ENCODE measurements at places on chromosomes 7 and 10.

- peak; percentile 16 for DNase-seq
Measured at GRCh38 chr10:7480742-7481367, 70.0 kb upstream of the SFMBT2 start.

- no peak for DNase-seq
Measured at GRCh38 chr10:102113261-102113955, 6.8 kb downstream of the LDB1 start.

DNA sequence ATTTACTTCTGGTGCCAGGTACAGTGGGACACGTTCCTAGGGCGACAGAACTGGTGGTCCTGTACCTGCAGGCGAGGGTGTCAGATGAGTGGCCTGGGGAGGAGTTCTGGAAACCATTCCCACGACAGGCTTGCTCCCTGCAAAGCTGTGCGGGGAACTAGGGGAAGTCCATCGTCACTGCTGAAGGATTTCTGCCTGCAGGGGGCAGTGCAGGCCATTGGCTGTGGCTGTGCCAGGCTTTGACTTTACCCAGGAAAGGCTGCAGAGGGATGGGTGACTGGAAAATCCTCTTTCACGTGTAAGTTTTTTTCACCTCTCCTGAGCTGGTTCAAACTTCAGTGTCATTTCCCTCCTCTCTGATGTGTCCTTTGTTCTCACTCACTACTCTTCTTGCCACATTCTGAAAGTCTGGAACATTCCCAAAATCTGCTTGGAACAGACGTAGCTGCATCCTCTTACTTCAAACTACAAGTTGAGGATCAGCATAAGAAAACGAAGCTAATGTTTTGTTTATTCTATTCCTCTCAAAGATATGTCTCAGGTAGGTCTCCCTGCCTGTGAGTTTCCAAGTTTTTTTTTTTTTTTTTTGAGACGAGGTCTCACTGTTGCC is 126.5 kb downstream of the SH2D4B start:
- DNase-seq = peak; percentile 19

- no peak for DNase-seq
Measured at GRCh38 chr10:83612050-83612449, 527.3 kb upstream of the GHITM start.

GRCh38 chr7:13743226-13743625 is 246.2 kb downstream of the ETV1 start:
- no peak for DNase-seq

GRCh38 chr10:129924375-129925085 is 39.5 kb downstream of the EBF3 start:
- no peak for DNase-seq

- no peak for DNase-seq
Measured at GRCh38 chr10:106044503-106044902, 1120.0 kb downstream of the SORCS1 start.

- DNase-seq = no peak
Measured at GRCh38 chr10:80451132-80451531, 3.0 kb upstream of the TSPAN14 start.

GRCh38 chr10:6089334-6090219 is 743 bp downstream of the RBM17 start:
- no peak for DNase-seq

GRCh38 chr7:135930565-135931461 is 46.3 kb downstream of the MTPN start:
- no peak for DNase-seq

GRCh38 chr10:94264085-94264484 is 98.7 kb downstream of the NOC3L start:
- no peak for DNase-seq

DNA sequence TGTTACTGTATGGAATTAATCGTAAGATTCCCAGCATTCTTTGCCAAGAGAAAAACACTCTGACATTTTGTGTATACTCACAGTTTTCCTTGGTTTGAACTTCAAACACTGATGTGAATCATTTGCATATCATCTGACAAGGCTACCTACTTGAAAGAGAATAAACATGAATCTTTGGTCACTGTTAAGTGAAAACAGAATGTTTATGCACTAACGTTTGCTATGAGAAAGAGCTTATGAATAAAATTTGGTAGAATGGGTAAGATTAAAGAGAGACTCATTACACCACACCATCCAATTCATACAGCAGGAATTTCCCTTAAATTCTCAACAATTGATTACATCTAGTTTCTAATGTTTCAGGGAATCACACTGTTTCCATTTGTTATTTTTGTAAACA is 46.6 kb downstream of the MACC1 start:
- no peak for DNase-seq

DNA sequence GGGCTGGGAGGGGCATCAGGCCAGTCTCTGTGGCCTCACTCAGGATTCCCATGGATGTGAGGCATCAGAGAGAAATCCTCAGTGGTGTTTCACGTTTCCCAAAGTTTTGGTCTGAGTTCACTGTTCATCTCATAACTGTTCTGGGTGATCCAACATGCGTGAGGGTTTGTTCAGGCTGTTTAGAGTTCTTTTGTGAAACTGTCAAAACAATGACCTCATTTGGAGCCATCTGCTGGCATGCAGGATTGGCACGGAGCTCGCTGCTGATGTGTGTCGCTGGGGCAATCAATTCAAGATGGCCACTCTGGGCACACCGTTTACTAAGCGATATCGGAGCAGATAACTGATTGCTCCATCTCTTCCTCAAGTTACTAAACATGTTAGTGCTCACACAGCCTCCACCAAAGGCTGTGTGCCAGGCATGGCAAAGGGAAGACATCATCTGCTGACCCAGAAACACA is 365.6 kb downstream of the WDR11 start:
- peak; percentile 5 for DNase-seq

GRCh38 chr7:41107938-41108448 is 594.9 kb downstream of the INHBA start:
- no peak for DNase-seq

DNA sequence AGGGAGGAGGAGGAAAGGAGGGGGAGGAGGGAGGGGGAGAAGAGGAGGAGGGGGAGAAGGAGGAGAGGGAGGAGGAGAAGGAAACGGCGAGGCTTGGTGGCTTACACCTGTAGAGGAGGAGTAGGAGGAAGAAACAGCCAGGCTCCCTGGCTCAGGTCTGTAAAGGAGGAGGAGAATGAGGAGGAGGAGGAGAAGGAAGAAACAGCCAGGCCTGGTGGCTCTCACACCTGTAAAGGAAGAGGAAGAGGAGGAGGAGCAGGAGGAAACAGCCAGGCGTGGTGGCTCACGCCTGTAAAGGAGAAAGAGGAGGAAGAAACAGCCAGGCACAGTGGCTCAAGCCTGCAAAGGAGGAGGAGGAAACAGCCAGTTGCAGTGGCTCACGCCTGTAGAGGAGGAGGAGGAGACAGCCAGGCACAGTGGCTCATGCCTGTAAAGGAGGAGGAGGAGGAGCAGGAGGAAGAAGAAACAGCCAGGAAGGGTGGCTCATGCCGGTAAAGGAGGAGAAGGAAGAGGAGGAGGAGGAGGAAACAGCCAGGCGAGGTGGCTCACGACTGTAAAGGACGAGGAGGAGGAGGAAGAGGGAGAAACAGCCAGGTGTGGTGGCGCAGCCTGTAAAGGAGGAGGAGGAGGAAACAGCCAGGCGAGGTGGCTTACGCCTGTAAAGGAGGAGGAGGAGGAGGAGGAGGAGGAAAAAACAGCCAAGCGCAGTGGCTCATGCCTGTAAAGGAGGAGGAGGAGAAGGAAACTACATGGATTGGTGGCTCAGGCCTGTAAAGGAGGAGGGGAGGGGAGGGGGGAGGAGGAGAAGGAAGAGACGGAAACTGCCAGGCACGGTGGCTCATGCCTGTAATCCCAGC is 14.9 kb upstream of the CRCP start:
- DNase-seq = no peak

DNA sequence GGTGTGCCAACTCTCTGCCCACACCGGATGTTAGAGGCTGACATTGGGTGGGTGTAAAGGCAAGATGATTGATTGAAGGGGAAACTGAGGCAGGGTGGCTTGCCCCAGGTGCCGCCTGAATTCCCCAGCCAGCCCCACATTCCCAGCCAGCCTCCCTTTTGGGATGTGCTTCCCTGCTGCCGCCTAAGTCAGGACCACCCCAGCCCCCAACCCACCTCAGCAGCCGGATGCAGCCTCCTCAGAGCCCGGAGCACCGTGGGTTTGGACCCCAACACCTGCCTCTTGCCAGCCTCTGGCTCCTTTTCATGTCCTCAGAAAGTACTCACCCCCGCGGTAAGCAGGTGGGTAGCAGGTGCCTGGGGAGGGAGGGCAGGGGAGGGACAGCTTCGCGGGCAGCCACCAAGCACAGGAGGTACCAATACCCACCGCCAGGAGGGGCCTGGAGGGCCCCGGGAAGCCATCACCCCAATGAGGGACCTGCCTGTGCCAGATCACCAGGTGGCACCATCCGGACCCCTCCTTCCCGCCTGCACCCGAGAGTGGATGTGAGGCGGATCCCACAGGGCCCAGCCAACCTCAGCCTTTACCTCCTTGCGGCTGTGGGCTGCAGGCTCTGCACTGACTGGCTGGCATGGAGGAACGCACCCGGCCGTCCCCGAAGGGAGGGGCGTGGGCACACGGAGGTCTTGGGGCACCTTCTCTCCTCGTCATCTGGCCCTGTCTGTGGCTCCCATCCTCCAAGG is 60.5 kb downstream of the PWWP2B start:
- DNase-seq = no peak

GRCh38 chr10:113867904-113868303 is 13.4 kb downstream of the NHLRC2 start:
- no peak for DNase-seq

GRCh38 chr7:128415217-128415785 is 5.5 kb upstream of the IMPDH1 start:
- no peak for DNase-seq

GRCh38 chr10:20891338-20891714 is 5.8 kb downstream of the NEBL start:
- no peak for DNase-seq

DNA sequence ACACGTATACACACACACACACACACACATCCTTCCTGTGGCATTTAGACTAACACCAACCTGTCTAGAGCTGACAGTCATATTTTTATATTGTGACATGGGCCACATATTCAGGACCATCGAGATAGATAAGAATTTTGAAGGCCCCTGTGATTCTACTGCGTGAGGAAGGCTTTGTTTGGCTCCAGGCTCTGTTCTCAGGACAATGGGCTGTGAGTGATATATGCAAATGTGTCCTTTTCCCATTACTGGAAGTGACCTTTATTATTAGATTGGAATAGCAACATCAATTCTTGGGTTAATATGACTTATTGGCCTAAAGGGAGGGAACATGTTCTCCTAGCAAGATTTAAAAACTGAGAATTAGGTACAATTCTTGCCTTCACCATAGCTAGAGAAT is 156.1 kb downstream of the SPAG6 start:
- no peak for DNase-seq

- no peak for DNase-seq
Measured at GRCh38 chr7:55202150-55202913, 162.8 kb upstream of the LANCL2 start.

GRCh38 chr7:64879086-64879730 is 23.9 kb upstream of the ZNF273 start:
- DNase-seq = no peak

DNA sequence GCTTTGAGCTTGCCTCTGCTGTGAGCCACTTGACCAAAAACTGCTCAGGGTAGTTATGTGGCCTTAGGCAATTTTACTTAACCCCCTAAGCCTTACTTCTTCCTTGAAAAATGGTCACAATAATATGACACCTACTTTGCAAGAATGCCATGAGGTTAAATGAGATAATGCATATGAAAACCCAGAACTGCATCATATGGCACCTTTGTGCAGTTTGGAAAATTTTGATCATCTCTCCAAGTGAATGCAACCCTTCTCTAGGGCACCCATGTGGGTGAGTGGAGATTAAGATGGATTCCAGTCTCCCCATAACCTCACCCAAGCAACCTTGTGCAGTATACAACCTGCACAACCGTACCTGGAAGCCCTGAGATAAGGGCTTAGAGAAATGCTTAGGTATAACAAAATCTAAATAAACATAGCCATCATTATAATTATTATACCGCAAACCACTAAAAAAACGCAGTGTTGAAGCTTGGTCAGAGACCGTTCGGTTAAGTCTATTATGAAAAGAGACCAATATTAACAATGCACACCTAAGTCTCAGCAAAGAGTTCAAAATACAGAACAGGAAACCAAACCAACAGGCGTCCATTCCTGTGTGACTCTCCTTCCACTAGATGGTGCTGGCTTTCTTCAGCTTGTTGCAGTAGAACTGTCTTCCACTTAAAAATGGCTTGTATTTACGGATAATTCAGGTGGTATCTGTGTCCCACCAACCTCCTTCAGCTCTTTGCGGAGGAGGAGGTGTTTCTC is 21.0 kb upstream of the ASB15 start:
- no peak for DNase-seq

DNA sequence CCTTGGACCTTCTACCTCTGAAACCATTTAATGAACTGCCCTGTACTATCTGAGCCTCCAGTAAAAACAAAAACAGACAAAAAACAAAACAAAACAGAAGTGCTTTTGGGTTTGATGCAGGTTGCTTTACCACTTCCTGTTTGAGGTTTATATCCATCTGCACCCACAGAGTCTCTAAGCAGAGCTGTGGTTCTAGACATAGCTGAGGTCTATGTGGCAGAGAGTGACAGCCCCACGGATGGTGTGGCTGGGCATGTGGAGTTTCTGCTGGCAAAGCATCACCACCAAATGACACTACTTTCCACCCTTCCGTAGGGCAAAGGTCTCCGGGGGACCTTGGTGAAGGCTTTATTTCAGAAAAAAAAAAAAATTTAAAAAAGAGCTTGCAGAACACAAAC is 754.2 kb downstream of the GRID1 start:
- DNase-seq = no peak

DNA sequence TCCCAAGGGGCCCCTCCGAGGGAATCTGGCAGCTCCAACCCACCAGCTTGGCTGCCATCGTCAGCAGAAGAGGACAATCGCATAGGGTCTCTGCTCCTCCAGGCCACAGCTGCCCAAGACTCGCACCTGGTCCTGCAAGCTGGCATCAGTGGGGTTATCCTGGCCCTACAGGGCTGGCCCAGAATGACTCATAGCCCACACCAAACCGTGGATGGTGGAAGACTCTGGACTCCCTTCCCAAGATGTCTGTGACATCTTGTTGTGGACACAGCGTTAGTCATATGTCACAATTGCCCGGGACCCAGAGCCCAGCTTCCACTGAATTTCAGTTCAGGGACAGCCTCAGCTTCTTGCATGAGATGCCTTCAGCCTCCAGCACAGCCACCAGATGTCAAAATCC is 91.5 kb upstream of the CUX1 start:
- DNase-seq = no peak
